ENCODE measurements at places on chromosomes 1 and 21.
A peak's percentile ranks its signal among the peaks of the same experiment; 100 is the strongest.

GRCh38 chr21:29187944-29188343 lies 57.5 kb downstream of the MAP3K7CL start:
- DNase-seq = no peak

DNA sequence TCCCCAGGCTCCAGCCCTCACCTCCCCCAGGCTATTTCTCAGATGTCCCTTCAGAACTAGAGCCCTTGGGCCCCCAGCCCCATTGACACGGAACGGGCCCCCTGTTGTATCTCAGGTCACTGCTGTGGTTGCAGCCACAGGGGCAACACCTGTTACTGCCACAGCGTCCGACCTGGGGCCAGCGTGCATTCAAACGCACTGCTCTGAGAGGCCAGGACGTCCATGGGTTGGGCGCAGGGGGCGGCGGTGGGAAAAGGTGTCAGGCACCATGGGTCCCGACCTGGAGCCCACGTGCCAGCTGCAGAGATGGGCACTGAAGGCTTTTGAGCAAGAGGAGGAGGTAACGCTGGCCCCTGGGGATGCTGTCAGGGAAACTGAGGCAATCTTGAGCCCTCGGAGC lies 13.3 kb downstream of the FAAP20 start:
- no peak for DNase-seq

- DNase-seq = no peak
Measured at GRCh38 chr1:38173848-38174247, 127.3 kb upstream of the POU3F1 start.

DNA sequence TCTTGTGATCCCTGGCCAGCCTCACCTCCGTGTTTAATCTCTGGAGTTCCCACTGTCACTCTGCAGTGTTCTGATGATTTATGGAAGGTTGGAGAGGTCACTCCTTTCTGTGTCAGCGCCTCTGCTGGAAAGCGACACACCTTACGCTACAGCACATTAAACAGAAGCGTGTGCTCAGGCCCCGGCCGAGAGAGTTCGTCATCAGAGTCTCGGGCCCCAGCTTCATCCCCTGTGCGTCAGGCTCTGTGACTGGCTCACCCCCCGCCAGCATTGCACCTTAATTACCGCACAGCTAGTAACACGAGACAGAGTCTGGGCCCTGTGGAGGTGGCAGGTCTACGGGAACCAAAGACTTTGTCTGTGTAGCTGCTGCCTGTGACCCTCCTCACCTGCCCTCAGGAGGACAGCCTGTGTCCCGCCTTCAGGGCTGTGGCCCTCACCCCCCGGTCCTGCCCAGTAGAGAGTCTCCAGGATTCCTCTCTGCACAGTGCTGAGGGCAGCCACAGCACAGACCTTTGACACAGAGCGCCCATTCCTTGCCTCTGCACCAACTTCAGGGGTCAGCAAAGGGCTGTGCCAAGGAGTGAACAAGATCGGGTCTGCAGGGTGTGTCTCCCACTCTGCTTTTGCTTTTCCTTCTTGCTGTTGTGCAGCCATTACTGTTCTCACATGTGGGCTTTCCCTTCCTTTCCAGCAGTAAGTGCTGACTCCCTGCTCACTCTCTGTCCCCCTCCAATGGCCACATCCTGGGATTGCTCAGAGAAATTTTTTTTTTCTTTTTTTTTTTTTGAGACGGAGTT lies 157.6 kb downstream of the PGBD5 start:
- no peak for DNase-seq

DNA sequence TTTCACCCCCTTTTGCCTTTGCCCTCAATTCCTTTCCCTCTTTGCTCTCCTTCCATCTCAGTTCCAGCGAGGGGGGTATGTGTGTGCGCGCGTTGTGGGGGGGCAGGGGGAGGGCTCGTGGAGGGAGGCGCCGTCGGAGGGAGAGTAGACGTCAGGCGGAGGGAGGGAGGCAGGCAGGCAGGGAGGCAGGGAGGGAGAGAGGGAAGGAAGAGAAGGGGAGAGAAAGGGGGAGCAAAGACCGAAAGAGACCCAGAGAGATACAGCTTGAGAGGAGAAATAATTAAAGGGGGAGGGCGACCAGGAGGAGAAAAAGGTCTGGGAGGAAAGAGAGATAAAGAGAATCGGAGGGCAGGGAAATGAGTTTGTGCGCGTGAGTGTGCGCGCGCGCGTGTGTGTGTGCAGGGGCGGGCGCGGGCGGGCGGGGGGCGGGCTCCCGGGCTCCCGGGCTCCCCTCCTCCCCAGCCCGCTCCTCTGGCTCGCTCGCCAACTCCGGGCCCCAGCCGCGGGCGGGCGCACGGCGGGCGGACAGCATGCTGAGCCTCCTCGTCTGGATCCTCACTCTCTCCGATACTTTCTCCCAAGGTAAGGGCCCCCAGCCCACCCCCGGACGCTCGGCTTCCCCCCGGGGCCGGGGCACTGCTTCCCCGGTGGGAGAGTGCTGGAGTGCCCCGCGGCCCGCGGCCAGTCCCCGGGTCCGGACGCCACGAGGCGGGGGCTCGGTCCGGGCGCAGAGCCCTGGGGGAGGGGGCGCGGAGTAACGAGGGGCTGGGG lies at the start of gene KIRREL1:
TSS of gene KIRREL1 (plus strand) at position 499 of the 771 bp plus-strand sequence. CDS start at position 531, 32 bp downstream.
- DNase-seq = no peak

GRCh38 chr1:245986404-245987218 lies 520.5 kb downstream of the SMYD3 start:
- DNase-seq = no peak

DNA sequence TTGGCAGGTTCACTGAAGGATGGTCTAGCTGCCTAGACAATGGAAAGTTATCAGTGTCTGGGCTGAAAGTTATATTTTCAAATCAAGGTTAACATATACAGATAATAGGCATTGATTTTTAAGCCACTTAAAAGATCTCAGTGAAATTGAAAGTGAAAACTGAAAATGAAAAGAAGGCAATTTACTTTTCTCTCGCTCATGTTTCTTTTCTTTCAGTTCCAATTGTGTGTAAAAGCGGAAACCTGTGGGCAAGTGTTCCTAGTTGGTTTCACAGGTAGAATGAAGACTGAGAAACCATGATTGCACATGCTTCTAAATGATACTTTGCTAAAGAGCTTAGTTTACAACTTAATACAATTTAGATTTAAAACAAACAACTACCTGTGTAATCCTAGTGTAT lies 383.7 kb downstream of the ZP4 start:
- DNase-seq = no peak

DNA sequence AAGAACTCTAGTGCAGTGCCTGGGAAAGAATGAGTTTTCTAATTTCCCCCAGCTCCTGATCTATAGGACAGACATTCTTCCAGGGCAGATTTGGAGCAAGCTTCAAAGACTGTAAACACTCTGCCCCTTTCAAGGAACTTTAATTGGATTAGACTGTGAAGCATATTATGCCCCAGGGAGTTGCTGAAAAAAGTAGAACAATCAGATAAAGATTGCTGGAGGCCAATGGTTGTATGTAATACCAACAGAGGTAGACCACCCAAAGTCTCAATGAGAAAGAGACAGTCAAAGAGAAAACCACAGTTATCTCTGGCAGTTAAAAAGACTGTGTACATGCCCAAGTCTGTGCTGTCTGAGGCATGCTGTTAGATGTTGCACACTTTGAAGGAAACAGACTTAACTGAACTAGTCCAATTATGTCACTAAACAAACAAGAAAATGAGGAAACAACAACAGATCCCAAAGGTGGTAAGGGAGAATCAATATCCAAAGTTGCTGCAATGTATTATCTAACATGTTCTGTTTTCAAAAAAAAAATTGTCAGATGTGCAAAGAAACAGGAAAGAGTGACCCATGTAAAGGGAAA lies 24.4 kb downstream of the C4BPA start:
- no peak for DNase-seq

- no peak for DNase-seq
Measured at GRCh38 chr1:54391450-54392209, 14.6 kb downstream of the SSBP3 start.

- DNase-seq = no peak
Measured at GRCh38 chr21:41623945-41624344, 116.0 kb upstream of the TMPRSS2 start.

GRCh38 chr1:192831706-192832355 lies 23.0 kb downstream of the RGS2 start:
- no peak for DNase-seq

GRCh38 chr1:35519432-35519831 lies 37.8 kb downstream of the KIAA0319L start:
- no peak for DNase-seq

DNA sequence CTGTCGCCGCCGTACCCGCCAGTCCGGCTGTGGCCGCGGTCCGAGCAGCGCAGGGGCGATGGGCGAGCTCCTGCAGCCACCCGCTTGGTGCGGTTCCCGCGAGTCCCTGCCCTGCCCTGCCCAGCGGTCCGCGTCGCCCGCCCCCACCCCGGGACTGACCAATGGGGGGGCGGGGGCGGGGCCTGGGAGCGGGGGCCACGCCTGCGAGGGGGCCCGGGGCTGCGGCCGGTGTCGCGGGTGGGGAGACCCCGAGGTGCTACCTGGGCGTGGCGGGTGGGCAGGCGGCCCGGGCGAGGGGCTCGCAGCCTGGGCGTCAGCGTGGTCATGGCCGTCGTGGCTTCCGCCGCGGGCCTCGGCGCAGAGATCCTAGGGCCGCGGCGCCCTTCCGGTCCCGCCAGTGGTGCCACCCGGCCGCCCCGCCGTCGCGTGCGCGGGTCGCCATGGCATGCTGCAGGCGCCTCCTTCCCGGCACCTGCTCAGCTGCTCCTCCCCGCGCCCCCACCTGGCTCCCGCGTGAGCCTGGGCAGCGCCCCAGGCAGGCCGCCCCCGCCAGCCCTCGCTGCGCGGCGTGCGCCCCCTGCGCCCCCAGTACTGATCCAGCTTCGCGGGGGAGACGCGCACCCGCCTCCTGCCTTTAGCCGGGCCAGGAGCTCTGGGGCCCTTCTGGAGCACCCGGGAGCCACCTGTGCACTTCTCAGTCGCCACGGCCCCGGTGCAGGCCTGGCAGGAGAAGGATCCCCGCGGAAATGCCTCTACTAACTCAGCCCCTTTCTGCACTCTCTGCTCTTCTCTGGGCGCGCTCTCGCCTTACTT lies at the start of gene BMP8B:
TSS of gene BMP8B (minus strand) at position 108 of the 813 bp plus-strand sequence. CDS start 380 bp downstream, outside the sequence.
- DNase-seq = peak; percentile 38

DNA sequence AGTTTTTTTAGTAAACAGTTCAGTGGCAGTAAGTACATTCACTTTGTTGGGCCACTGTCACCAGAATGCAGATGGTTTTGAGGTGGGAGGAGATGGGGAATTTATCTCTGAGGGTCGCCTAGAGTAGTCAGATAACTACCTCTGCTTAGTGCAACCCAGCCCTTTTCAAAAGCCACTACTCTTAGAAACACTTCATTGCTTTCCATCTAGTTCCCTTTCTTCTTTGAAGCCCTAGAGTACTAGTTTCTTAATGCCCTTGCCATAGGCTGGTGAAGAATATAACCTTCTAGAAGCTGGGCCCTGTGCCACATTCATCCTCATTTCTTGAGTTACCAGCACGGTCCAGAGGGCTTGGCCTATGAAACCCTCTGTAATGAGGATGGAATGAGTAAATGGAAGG lies 28.4 kb upstream of the ST3GAL3 start:
- no peak for DNase-seq

DNA sequence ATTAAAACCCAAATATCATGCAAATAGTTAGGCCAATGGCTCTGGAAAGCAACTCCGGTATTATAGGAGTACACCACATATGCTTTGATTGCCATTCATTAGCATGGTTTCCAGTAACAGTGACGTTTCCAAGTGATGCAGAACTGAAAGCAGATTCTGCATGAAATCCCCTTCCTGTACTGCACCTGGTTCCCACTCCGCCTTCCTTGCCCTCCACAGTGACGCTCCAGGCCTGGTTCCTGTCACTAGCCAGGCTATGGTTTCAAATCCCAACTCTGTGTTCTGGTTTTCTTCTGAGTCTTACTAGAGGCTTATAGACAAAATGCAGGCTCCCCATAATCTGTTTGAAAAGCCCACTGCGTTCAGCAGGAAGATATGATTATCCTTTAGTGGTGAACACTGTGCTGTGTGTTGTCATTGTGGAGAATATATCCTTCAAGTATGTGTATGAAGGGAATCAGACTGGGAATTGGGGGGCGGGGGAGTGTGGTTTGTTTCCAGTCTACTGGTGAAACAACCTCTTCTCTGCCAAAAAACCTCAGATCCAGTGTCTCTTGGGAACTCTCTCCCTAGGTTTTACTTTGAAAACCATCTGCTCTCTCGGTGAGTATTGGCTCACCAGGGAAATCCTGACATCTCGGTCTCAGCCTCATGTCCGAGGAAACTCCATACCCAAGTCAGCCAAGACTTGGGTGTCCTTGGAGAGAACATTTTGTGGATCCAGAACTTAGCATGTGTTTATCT lies 78.7 kb downstream of the TYW3 start:
- no peak for DNase-seq

DNA sequence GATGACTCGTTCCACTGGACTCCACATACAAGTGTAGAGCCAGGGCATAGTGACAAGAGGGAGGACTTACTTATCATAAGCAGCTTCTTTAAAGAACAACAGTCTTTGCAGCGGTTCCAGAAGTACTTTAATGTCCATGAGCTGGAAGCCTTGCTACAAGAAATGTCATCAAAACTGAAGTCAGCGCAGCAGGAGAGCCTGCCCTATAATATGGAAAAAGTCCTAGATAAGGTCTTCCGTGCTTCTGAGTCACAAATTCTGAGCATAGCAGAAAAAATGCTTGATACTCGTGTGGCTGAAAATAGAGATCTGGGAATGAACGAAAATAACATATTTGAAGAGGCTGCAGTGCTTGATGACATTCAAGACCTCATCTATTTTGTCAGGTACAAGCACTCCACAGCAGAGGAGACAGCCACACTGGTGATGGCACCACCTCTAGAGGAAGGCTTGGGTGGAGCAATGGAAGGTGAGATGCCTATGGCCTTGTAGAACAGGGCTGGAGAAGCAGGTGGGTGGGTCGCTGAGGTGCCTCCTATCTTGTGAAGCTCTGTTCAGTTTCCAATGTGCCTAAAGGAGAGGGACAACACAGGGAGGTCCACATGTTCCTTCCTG lies 12.1 kb downstream of the MIA3 start:
- no peak for DNase-seq

DNA sequence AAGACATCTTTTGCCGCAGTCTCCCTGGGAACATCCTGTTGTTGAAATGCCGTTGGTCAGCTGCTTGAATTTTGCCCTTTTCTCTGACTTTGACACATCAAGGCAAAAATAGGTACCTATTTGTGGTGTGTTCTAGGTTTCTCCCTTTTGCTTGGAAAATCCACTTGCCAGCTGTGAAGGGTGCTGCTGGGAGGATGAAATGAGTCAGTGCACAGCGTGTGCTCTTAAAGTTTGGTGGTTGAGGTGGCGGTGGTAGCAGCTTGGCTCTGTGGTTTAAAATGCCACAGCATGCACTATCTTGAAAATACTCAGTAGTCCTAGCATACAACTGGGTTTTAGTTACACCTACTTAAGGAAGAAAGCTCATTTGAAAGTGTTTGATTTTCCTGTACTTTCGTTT lies 183.8 kb downstream of the DHRS3 start:
- peak; percentile 23 for DNase-seq

GRCh38 chr1:219676012-219676765 lies 63.3 kb upstream of the ZC3H11B start:
- DNase-seq = no peak

- no peak for DNase-seq
Measured at GRCh38 chr1:173555651-173556305, 47.1 kb downstream of the SLC9C2 start.

- DNase-seq = no peak
Measured at GRCh38 chr1:223670458-223671159, 5.1 kb upstream of the CAPN8 start.
